Femur (tissue), 1 donor: ENCODE measurements at places on chromosomes 5 and 9.

DNA sequence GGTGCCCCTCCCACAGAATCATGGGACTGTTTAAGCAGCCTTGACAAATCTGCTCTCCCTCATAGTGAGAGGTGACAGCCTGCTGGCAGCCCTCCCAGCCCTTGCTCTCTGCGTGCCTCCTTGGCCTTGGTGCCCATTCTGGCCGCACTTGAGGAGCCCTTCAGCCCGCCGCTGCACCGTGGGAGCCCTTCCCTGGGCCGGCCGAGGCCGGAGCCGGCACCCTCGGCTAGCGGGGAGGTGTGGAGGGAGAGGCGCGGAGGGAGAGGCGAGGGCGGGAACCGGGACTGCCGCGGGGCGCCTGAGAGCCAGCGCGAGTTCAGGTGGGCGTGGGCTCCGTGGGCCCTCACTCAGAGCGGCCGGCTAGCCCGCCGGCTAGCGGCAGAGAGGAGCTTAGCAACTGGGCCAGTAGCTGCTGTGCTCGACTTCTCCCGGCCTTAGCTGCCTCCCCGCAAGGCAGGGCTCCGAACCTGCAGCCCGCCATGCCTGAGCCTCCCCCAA lies 125.9 kb upstream of the MYO10 start:
- no peak for DNase-seq

DNA sequence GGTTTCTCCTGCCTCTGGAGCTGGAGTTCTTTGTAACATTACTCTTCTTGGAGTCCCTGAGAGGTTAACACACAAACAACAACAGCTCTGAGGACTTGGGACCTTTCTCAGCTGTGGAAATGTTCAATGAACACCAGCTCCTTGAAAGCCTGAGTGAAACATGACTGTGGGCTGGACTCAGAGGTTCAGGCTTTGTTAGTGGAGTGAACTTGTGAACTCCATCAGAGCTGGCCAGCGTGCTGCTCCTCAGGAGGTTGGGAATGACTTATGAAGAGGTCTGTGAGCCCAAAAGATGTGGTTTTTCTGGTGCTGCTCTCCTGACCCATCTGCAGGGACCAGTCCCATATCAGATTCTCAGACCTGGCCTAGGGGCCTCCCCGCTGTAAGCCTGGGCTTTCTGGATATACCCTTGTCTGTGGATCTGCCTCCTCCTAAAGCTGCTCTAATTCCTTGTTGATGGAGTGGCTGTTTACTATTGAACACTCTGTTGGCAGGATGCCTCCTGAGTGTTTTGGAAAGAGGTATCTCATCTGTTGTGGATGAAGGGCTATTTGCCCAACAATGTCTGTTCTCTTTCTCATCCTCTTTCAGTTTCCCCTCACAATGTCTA lies 170.0 kb upstream of the GDNF start:
- no peak for DNase-seq

DNA sequence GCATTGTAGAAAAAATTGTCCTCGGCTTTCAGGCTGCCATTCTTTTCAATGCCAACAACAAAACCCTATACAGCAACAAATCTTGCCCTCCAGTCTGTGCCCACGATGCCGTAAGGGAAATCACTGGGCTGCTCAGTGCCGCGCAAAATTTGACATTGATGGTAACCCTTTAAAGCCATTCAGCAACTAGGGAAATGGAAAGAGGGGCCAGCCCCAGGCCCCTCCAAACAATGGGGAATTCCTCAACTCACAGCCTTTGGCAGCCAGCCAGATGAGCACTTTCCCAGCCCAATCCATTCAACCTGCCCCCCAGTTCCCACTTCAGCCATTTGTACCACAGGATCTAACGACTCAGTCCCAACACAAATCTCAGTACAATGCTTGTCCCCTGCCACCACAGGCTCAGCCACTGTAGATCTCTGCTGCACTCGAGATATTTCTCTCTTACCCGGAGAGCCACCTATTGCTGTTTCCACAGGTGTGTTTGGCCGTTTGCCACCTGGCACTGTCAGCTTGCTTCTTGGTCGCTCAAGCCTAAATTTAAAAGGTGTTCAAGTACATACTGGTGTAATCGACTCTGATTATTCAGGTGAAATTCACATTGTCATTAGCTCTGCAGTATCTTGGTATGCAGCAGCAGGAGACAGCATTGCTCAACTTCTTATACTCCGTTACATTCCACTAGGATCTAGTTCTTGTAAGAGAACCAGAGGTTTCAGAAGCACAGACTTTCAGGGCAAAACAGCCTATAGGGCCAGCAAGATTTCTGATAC lies 103.3 kb downstream of the SYK start:
- DNase-seq: no peak

GRCh38 chr9:79801459-79801858 lies 229.7 kb downstream of the TLE4 start:
- no peak for DNase-seq

DNA sequence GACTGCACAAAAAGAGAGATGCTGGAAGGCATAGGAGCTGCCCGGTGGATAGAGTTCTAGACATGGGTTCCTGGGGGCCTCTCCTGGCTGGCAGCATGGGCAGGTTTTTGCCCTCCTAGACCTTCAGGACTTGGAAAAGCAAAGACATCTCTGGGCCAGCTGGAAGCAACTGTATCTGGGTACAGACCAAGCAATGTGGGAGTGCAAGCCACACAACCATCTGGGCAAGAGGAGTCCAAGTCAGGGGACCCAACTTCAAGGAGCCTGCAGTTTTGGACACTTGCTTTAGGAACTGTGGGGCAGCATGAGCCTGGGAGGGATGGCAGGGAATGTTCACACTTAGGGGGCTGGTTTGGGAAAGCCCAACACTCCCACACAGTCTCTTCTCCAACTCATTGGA lies 323.3 kb downstream of the GADD45G start:
- no peak for DNase-seq

GRCh38 chr5:50874306-50875001 lies 208.0 kb downstream of the PARP8 start:
- no peak for DNase-seq

GRCh38 chr5:1477341-1477740 lies 32.1 kb upstream of the SLC6A3 start:
- peak; percentile 55 for DNase-seq

GRCh38 chr9:75149841-75150241 lies 61.5 kb downstream of the OSTF1 start:
- DNase-seq: peak; percentile 25

GRCh38 chr9:104885818-104886709 lies 41.9 kb downstream of the ABCA1 start:
- DNase-seq: no peak
